Left lung (tissue), 14 donors: ENCODE measurements at places on chromosomes 4 and X. TPM values are rescaled to one million over a fixed set of nuclear protein-coding genes. Genes with fewer than 3 reads are reported as not detected.
A peak's percentile ranks its signal among the peaks of the same experiment; 100 is the strongest.

Gene RPL9
- polyA plus RNA-seq = 829 TPM

Gene ZFYVE28
- 2.2 TPM for polyA plus RNA-seq

GRCh38 chr4:186693159-186693815, 30.4 kb downstream of the FAT1 start:
- no peaks in the 10 kb centered on the region for H3K4me1 ChIP-seq
- H3K36me3 ChIP-seq = no peaks in the 10 kb centered on the region
- DNase-seq = peak; percentile 81
- no peaks in the 10 kb centered on the region for H3K27me3 ChIP-seq

Gene CLIC2
- polyA plus RNA-seq = 12.5 TPM

Gene TMEM35A
- polyA plus RNA-seq = 12.4 TPM

GRCh38 chr4:94426783-94427182, 25.0 kb upstream of the PDLIM5 start:
- no peaks in the 10 kb centered on the region for H3K4me1 ChIP-seq
- no peak overlapping the region for H3K4me3 ChIP-seq

DNA sequence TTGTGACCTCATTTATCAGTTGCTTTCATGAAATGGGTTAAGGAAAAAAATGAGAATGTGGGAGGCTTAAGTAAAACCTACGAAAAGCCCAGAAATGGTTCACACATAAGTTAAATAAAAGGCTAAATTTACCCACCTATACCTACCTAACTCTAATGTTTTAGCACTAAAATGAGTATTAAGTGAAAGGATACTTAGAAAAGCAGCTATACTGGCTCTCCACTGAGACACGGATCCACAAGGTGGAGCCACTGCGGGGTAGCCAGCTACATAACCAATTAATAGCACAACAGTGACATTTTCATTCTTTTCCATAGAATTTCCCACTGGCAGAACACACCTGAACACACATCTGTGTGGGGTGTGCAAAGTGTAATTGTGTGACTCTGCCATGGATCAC, 101.9 kb downstream of the MAML3 start:
- no peak overlapping the region for H3K4me3 ChIP-seq
- no peaks in the 10 kb centered on the region for H3K4me1 ChIP-seq
- no peak for DNase-seq
- no peak overlapping the region for H3K27ac ChIP-seq

DNA sequence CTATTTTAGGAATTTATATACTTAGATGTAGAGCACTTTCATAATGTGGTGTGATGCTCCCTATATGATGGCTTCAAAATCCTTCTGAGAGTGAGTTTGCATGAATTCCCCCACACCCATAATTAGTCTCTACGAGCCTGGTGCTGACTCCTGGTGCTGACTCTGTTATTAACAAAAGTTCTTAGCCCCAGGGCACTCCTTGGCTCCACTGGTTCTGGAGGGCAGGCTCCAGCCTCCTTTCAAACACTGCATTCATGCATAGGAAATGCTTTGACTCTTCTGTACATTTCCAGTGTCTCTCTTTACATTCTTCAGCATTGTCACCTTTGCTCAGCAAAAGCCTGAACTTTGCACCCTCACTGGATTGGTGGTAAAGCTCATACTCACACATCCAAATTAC, 64.0 kb downstream of the LNX1 start:
- no peak overlapping the region for H3K27ac ChIP-seq
- H3K27me3 ChIP-seq = no peaks in the 10 kb centered on the region
- no peaks in the 10 kb centered on the region for H3K4me1 ChIP-seq
- no peak overlapping the region for H3K4me3 ChIP-seq

DNA sequence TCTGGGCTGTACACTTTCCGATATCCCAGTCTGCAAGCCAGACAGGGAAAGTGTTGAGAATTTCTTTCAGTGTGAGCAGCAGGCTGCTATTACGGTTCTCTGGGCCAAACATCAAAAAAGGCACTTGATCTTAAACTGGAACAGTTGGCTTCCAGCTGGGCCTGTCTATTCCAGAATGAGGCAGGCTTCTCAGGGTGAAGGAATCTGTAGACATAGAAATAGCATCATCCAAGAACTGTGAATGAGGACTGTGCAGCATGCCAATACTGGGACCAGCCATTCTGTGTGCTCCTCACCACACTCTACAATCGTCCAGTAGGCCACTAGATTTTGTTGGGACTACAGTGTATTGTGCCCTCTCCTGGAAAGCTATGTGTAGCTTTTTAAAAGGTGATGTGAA, 31.1 kb downstream of the ART3 start:
- no peak overlapping the region for H3K27ac ChIP-seq
- H3K4me3 ChIP-seq = no peak overlapping the region
- H3K36me3 ChIP-seq = no peaks in the 10 kb centered on the region
- DNase-seq = no peak
- H3K4me1 ChIP-seq = no peaks in the 10 kb centered on the region

Gene MAGEB2
- not detected for polyA plus RNA-seq

GRCh38 chrX:17613979-17614588, 123.2 kb upstream of the SCML1 start:
- no peak overlapping the region for H3K27ac ChIP-seq
- H3K27me3 ChIP-seq = no peaks in the 10 kb centered on the region
- no peaks in the 10 kb centered on the region for H3K4me1 ChIP-seq
- no peak for DNase-seq
- H3K36me3 ChIP-seq = no peaks in the 10 kb centered on the region
- no peak overlapping the region for H3K4me3 ChIP-seq

DNA sequence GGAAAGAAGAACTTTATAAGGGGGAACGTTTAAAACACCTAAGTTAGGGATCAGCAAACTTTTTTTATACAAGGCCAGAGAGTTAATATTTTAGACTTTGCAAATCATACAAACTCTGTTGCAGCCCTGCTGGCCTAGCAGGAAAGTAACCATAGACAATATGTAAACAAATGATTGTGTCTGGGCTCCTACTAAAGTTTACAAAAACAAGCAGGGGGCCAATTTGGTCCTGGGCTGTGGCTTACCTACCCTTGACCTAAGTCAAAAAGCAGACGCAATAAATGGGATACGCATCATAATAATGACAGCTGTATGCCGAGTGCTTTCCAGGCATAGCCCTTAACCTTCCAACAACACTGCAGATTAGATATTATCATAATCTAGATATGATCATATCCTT, 4.9 kb downstream of the TASL start:
- no peaks in the 10 kb centered on the region for H3K27me3 ChIP-seq
- H3K4me1 ChIP-seq = no peaks in the 10 kb centered on the region
- H3K36me3 ChIP-seq = no peaks in the 10 kb centered on the region
- no peak overlapping the region for H3K27ac ChIP-seq
- no peak for DNase-seq
- H3K4me3 ChIP-seq = no peak overlapping the region

- H3K4me3 ChIP-seq = no peak overlapping the region
- DNase-seq = no peak
- no peaks in the 10 kb centered on the region for H3K27me3 ChIP-seq
These were observed 38.0 kb downstream of the PTTG2 start for GRCh38 chr4:37998226-37998625.

GRCh38 chr4:30802622-30803323, 82.6 kb downstream of the PCDH7 start:
- H3K27ac ChIP-seq = no peak overlapping the region
- H3K27me3 ChIP-seq = no peaks in the 10 kb centered on the region
- DNase-seq = no peak
- H3K4me1 ChIP-seq = no peaks in the 10 kb centered on the region
- H3K4me3 ChIP-seq = no peak overlapping the region

GRCh38 chr4:95027905-95028618, 270.3 kb downstream of the BMPR1B start:
- H3K27ac ChIP-seq = no peak overlapping the region
- H3K27me3 ChIP-seq = no peaks in the 10 kb centered on the region
- H3K4me1 ChIP-seq = no peaks in the 10 kb centered on the region

Gene GAGE2A
- polyA plus RNA-seq = not detected

- no peak overlapping the region for H3K4me3 ChIP-seq
- H3K27me3 ChIP-seq = no peaks in the 10 kb centered on the region
- H3K4me1 ChIP-seq = no peaks in the 10 kb centered on the region
These were observed 316.7 kb upstream of the IGFBP7 start for GRCh38 chr4:57426779-57427395.

- no peak overlapping the region for H3K4me3 ChIP-seq
- no peak overlapping the region for H3K27ac ChIP-seq
- no peaks in the 10 kb centered on the region for H3K36me3 ChIP-seq
- no peak for DNase-seq
These were observed 44.5 kb downstream of the STPG2 start for GRCh38 chr4:98098764-98099163.

Gene NSG1
- 73.0 TPM for polyA plus RNA-seq

GRCh38 chr4:10577018-10577417, 107.5 kb downstream of the CLNK start:
- H3K27me3 ChIP-seq = no peaks in the 10 kb centered on the region
- H3K27ac ChIP-seq = no peak overlapping the region
- no peak for DNase-seq
- no peak overlapping the region for H3K4me3 ChIP-seq
- no peaks in the 10 kb centered on the region for H3K4me1 ChIP-seq

Gene GAGE13
- polyA plus RNA-seq = not detected

GRCh38 chr4:155787113-155787710, 28.4 kb downstream of the GUCY1B1 start:
- no peak overlapping the region for H3K4me3 ChIP-seq
- H3K4me1 ChIP-seq = peaks cover 6% of the 10 kb centered on the region
- no peaks in the 10 kb centered on the region for H3K27me3 ChIP-seq

GRCh38 chrX:30312858-30313257, 3.7 kb upstream of the NR0B1 start:
- H3K27me3 ChIP-seq = peaks cover 23% of the 10 kb centered on the region
- no peak overlapping the region for H3K4me3 ChIP-seq
- no peaks in the 10 kb centered on the region for H3K36me3 ChIP-seq
- DNase-seq = no peak

GRCh38 chrX:10677490-10677889, 57.1 kb upstream of the MID1 start:
- no peak overlapping the region for H3K4me3 ChIP-seq
- H3K27ac ChIP-seq = no peak overlapping the region
- no peaks in the 10 kb centered on the region for H3K27me3 ChIP-seq
- no peaks in the 10 kb centered on the region for H3K4me1 ChIP-seq

GRCh38 chrX:129139837-129140598, 383.3 kb downstream of the SMARCA1 start:
- H3K4me3 ChIP-seq = no peak overlapping the region
- H3K27me3 ChIP-seq = no peaks in the 10 kb centered on the region
- no peaks in the 10 kb centered on the region for H3K4me1 ChIP-seq
- no peaks in the 10 kb centered on the region for H3K36me3 ChIP-seq
- DNase-seq = no peak

DNA sequence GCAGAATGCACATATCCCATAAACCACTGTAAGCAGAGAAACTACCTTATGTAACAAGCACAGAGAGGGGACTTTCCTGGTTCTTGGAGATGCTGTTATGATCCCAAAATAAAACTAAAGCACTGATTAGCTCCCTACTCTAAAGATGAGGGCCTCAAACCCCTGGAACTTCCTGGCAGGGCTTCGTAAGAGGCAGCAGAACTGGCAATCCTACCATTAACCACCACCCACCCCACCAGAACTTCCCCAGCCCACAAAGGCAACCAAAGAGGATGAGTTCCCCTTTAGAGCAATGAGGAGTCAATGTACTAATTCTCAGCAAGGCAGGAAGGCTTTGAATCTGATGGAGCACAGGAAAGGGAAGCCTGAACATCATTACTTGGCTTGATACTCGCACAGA, 436.5 kb upstream of the FRG1 start:
- H3K4me1 ChIP-seq = no peaks in the 10 kb centered on the region
- no peak overlapping the region for H3K4me3 ChIP-seq
- no peak overlapping the region for H3K27ac ChIP-seq
- DNase-seq = no peak
- no peaks in the 10 kb centered on the region for H3K27me3 ChIP-seq
- no peaks in the 10 kb centered on the region for H3K36me3 ChIP-seq
